Activated T-helper 2 cell treated with anti-CD3 and anti-CD28 coated beads, Interferon-gamma antibody, Interleukin-2, Interleukin-4, amounts not matched to agents 10 μg/mL and 5 μg/mL and 100 μg/mL, durations not matched to agents 14 hours and 24 hours and 36 hours (primary cell): ENCODE measurements at places on chromosomes 7 and 10. TPM values are rescaled to one million over a fixed set of nuclear protein-coding genes. Genes with fewer than 3 reads are reported as not detected.
A peak's percentile ranks its signal among the peaks of the same experiment; 100 is the strongest.

The FOXP2 gene
- 0.05 and 0.14 TPM in 2 replicates for total RNA-seq

DNA sequence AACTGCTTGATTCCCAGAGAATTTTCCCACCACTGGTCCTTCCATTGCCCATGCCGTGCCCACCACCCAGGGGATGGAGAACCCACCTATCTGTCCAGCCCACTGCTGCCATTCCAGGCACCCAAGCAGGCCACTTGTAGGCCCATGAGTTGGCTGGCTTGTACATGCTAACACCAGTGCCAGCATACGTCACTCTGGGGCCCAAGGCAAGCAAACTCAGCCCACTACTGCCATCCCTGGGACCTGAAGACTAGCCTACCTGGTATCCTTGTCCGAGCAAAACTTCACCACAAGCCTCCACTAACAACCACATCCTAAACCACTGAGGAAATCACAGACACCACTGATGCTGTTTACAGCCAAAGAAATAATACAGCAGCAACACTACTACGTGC lies 44.7 kb upstream of the CDK6 start:
- DNase-seq, result no peak

The ZNF117 gene
- 3.3 and 3.5 TPM in 2 replicates for total RNA-seq

DNA sequence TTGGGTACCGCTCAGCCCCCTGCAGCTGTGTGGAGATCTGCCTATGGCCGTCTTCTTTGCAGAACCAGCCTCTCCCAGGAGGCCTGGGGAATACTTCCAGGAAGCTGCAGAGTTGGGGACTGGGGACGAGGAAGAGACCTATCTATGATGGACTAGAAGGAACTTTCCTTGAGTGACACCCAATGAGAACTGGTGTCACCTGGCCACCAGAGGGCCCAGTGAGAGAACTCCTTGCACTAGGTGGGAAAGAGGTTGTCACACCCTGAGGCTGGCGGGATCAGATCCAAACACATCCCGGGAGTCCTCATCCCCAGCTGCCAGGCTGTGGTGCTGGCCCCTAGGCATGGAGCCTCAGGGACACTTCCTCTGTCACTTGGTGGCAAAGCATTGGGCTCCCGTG lies 4.9 kb upstream of the GRID2IP start:
- DNase-seq, result no peak

DNA sequence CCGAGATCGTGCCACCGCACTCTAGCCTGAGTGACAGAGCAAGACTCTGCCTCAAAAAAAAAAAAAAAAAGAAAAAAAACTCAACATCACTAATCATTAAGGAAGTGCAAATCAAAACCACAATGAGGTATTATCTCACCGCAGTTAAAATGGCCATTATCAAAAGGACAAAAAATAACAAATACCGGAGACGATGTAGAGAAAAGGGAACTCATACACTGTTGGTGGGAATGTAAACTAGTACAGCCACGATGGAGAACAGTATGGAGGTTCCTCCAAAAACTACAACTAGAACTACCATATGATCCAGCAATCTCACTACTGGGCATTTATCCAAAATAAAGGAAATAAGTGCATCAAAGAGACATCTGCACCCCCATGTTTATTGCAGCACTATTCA lies 24.3 kb downstream of the GRK5 start:
- DNase-seq, result no peak

The FKBP9 gene
- 3.0 and 3.5 TPM in 2 replicates for total RNA-seq

The CCL24 gene
- not detected in 2 replicates for total RNA-seq

GRCh38 chr7:73921623-73922528 lies 60.9 kb downstream of the TMEM270 start:
- no peak for DNase-seq

The METTL27 gene
- total RNA-seq, result 0.90 and 0.94 TPM in 2 replicates

GRCh38 chr10:34449836-34450235 lies 365.3 kb downstream of the PARD3 start:
- no peak for DNase-seq

The SPDYE2B gene
- not detected in 2 replicates for total RNA-seq

DNA sequence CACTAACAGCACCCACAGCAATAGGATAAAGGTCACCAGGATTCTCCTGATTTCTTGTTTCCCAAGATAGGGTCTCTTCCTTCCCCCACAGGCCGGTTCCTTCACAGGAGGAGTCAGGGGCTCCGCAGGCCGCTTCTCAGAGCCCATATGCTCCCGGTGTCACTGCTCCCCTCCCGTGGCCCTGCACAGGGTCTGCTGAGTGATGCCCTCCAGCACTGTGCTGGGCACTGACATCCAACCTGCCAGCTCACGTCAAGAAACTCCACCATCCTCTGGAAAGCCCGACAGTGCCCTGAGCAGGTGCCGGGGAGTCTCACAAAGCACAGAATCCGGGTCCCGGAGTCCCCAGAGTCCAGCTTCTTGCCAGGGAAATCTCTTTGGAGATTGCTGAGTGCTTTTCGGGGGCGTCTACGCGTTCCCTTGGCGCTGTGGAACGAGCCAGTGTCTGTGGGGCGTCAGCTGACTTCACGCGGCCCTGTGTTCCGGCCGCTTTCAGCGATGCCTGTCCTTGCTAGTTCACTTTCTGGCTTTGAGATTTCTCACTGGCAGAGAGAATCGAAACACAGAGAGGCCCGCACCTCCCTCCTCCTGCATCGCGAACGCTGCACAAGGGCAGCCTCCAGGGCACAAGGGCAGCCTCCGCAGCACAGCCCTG lies 567.5 kb downstream of the DNAJB6 start:
- no peak for DNase-seq

GRCh38 chr7:84829719-84830118 lies 357.1 kb downstream of the SEMA3D start:
- DNase-seq, result no peak

DNA sequence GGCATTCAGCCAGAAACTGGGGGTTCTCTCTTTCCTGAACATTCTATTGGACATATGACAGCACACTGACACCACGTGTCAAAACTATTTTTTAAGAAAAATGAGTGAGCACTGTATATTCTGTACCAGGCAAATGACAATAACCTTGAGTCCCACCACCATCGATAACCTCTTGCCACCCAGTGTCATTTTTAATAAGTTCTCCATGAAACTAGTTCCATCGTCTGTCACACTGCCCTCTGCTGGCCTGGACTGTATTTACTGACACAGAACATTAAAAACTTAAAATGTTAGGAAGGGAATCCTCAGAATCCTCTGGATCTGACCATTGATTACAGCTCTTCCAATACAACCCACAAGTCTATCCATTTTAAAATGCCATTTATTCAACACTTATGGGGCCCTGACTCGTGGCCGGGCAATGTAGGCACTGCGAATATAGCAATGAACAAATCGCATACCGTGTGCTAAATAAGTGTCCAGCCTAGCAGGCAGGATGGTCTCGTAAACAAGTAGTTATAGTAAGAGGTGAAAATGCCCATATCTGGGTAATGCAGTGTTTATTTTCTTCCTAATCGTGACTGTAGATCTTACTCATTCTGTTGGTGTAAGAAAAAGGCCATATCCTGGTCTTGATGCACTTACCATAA lies 35.9 kb upstream of the CACNB2 start:
- peak; percentile 8 for DNase-seq

The PGAM2 gene
- total RNA-seq, result 0.67 and 0.73 TPM in 2 replicates

- no peak for DNase-seq
Measured at GRCh38 chr10:131685007-131685406, 215.8 kb upstream of the PPP2R2D start.
